ENCODE measurements at places on chromosomes 5 and 9. TPM values are rescaled to one million over a fixed set of nuclear protein-coding genes. Genes with fewer than 3 reads are reported as not detected.

DBH gene
- not detected for total RNA-seq

PLCXD3 gene
- 44.5 TPM for total RNA-seq

ZNF883 gene
- 3.8 TPM for total RNA-seq

ADAMTS19 gene
- total RNA-seq: 0.44 TPM

ANKRD33B gene
- total RNA-seq: 1.2 TPM

ENHO gene
- total RNA-seq: 0.75 TPM

ANKRD31 gene
- 0.07 TPM for total RNA-seq

ADGRD2 gene
- total RNA-seq: not detected

RETREG1 gene
- total RNA-seq: 180 TPM

CATSPER3 gene
- total RNA-seq: 0.39 TPM

DNA sequence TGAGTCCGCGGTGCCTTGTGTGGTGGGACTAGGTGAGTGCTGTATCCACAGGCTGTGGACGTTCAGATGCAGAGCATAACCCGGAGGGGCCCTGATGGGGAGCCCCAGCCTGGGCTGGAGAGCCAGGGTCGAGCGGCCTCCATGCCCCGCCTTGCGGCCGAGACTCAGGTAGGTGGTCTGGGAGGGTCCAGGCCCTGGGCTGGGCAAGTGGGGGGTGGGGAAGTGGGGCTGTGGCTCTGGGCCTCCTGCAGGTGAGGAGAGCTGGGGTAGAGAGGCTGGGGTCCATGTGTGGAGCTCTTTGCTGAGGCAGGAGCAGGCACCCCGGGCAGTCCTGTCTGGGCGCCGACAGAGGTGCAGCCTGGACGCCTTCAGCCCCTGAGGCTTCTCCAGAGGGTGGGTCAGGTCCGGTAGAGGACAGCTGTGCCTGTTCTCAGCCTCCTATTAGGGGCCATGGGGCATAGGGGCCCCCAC lies 241.1 kb downstream of the CACNA1B start:
- no peak for DNase-seq

DNA sequence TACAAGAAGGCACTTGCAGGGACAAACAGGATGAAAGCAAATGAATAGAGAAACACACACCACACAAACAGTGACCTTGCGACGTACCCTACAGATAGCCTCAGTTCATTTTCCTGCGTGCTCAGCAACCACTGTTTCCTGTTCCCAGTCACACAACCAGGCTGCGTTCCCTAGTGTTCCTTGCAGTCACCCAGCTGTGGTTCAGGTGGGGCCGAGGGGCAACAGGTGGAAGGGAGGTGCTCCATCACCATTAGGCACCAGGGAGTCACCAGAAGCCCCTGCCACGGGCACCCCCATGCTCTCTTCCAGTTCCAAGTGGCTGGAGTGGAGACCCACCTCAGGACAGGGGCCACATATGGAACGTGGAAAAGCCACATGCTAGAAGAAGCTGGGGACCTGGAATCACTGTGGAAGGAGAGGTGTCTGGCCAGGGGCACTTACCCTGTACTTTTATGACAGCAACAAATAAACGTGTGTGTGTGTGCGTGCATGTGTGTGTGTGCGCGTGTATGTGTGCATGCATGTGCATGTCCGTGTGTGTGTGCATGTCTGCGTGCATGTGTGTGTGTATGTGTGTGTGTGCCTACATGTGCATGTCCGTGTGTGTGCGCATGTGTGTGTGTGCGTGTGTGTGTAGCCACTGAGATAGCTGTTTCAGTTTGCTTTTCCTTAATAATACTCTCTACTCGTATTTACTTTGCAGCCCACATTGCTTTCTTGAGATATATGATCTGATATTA lies 18.8 kb upstream of the FCN2 start:
- no peak for DNase-seq

DNA sequence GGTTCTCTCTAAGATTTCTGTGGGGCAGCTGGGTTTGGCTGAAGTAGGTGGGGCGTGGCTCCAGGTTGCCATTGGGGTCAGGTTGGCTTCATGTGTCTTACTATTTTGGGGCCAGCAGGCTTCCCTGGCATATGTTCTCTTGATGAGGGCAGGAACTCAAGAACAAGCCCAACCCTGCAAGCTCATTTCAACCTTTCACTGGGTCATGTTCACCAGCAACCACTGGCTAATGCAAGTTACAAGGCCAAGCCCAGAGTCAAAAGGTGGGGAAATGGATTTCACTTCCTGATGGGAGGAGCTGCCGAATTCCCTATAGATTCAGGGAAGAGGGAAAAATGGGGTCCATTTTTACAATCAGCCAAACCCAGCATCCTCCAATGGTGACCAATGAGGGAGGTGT lies 34.0 kb upstream of the HAND1 start:
- no peak for DNase-seq

DNA sequence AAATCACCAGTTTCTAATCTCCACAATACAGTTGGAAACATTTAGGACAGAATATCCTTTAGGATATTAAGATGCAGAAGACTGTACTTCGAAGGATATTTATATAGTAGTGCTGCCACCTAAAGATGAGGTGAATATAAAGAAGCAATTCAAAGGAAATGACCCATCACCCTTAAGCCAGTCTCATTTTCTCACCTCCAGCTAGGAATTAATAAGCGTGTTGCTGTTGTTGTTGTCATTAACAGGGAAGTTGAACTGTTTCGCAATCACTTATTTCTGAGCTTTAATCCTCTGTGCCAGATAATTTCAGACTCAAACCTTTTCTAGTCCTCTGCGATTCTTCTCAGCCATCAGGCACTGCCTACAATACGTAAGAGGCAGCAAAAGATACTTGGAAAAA lies 7.8 kb upstream of the PURA start:
- no peak for DNase-seq

DNA sequence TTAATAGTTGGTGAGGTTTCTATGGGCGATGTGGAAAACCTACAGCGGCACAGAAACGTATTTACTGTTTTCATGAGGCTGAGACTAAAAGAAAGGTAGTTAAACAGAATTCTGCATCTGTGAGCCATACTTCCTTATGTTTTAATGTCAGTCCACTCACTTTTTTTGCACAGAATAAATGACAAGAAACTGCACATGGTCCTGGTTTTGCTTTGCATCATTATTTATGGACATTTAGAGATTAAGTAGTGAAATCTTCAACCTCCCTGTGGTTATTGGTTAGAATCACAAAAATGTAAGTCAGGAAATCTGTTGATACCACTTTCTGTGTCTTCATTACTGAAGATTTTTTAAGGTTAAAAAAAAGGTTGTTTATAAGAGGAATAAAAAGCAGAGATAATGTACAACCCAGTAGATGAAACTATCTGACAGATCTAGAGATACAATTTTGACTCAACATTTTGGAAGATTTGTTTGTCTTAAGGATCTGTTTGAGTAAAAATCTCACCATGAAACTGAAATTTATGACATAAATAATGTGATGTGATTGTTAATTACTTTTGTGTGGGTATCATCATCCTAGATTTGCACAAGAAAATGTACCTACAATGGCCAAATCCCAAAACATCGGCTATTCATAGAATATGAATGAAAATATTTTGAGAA lies 2.4 kb downstream of the PRR16 start:
- DNase-seq: no peak

DNA sequence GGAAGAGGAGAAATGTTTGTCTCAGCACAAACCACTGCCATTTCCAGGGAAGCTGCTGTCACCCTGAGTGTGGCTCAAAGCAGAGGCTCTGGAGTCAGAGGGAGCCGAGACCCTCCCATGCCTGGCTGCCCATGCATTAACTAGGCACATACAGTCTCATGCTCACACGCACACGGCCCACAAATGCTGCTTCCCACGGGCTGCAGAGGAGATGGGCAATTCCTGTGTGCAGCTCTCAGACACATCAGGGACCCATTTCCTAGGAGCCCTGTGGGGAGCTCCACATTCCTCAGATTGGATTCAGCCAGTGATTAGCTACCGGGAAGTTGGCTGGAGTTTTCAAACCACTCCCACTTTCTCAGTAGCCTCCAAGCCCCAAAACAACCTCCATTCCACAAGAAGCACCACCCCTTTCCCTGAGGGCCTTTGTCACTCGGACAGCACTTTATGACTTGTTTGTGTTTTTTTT lies 9.1 kb upstream of the PTGES start:
- no peak for DNase-seq

- no peak for DNase-seq
These were observed 23.4 kb upstream of the CORO2A start for GRCh38 chr9:98215821-98216220.

GRCh38 chr9:108239696-108240321 lies 616.0 kb downstream of the ACTL7B start:
- DNase-seq: no peak

DNA sequence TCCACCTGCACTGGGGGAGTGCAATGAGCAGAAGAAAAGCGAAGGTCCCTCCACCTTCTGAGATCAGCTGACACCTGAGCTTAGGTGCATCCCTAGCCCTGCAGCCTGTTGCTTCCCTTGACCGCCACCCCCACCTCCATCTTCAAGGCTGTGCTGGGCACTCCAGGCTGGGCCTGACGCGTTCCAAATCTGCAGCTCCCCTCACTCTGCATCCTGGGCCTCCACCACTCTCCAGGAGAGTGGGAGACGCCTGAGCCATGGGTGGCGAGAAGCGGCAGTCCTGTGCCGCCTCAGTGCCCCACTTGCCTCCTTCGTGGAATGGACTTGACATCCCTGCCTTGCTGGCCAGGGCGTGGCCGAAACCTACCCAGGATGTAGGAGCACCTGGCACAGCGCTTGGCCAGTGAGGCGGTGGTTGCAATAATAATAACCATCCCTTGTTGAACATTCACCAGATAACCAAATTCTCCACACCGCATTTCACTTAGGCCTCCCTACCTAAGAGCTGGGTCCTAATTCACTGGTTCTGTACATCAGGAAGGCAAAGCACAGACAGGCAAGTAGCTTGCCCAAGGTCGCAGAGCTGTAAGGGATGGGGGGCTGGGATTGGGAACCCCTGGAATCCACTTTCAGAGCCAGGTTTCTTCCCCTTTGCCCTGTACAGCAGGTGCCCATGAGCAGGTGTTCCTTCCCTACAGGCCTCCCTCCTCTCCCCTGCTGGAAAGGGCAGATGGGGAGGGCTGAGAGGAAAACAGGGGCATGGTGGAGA lies 11.7 kb downstream of the B4GALT7 start:
- peak; percentile 43 for DNase-seq

DNA sequence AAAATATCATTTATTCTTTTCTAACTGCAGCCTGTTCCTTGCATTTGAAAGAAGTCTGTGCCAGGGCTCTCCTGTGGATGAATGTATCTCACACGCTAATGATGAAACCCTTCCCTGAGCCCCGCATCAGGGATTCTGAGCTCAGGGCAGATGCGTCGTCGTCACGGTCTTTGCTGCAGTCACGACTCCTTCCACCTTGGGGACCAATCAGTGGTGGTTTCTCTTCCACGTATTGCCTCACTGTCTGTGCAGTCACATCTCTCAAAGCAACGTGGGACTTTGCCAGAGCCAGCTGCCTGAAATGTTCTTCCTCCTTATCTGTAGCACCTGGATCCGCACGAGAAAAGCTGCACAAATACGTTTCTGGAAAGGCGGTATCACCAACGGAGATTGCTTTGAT lies 13.9 kb upstream of the UBE2QL1 start:
- peak; percentile 11 for DNase-seq

GRCh38 chr5:134492568-134492967 lies 32.9 kb upstream of the JADE2 start:
- DNase-seq: no peak

GRCh38 chr5:172730981-172731679 lies 39.9 kb downstream of the DUSP1 start:
- no peak for DNase-seq

- DNase-seq: no peak
These were observed 44.8 kb downstream of the PTCD2 start for GRCh38 chr5:72364951-72365350.

- no peak for DNase-seq
These were observed 45.5 kb downstream of the HTR1A start for GRCh38 chr5:63916786-63917185.

GRCh38 chr5:138666226-138666742 lies 86.9 kb upstream of the CTNNA1 start:
- DNase-seq: no peak

- no peak for DNase-seq
These were observed 46.3 kb upstream of the ADAMTSL1 start for GRCh38 chr9:18427691-18428090.

- no peak for DNase-seq
These were observed 29.0 kb downstream of the HK3 start for GRCh38 chr5:176870110-176870591.

DNA sequence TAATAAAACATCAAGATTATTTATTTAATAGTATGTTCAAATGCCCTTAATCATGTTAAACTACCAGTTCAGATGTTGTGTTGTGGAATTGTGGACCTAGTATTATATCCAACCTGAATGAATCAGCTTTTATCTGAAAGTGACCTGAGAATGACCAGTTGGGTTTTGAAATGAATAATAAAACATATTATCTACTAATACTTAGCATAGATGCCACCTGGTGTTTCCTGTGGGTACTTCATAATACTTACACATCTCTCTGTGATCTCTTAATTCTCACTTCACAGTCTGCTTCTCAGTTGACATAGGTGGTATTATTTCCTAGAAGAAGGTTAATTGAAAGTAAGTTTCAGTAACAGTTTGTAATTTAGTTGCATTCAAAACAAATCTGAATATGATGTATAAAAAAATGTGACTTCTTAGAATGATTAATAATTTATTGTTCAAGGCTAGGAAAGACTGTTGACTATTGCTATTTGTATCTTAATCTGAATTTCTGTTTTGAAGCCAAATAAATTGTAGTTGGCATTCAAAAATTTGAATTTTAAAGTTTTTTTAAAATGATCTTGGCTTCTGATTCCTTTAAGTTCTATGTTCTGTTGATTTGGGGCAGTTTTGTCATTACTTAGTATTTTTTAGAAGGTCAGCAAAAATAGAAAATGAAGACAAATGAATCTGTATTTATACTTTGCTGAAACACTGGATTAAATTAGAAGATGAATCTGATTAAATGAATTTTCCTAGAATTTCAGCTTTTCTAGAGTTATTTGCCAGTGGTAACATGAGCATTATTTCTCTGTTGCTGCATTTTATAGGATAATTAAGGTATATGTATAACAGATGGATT lies 48.2 kb downstream of the KIF2A start:
- no peak for DNase-seq

- DNase-seq: no peak
These were observed 43.9 kb upstream of the RUSC2 start for GRCh38 chr9:35446012-35446411.

- DNase-seq: peak; percentile 1
These were observed 147.4 kb downstream of the CDK5RAP2 start for GRCh38 chr9:120432600-120432999.

GRCh38 chr9:82410306-82410705 lies 421.7 kb downstream of the SPATA31D1 start:
- no peak for DNase-seq
